Iris pigment epithelial cell (primary cell): ENCODE measurements at places on chromosomes 2 and 18.

- DNase-seq = no peak
Observed at GRCh38 chr2:64853894-64854293, 135.3 kb upstream of the SLC1A4 start.

DNA sequence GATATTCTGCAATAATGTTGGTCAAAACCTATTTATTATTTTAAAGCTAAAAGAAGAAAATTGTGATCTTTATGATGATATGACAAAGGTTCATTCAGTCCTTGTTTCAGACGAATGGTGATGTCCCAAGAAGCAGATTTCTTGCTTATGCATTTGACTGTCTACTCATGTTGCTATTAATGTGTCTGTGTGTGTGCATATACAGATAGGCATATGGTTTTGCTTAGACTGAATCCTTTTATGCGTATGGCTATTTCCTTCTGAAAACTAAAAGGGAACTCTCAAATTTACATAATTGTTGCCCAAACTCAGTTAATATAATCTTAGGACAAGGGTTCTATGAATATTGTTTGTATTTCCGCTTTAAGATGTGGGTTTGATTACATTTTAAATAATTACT, 632.3 kb upstream of the SETBP1 start:
- no peak for DNase-seq

- DNase-seq = peak; percentile 92
Observed at GRCh38 chr2:82795446-82795845, 1663.6 kb downstream of the SUCLG1 start.

GRCh38 chr2:10493634-10494281, 45.6 kb upstream of the ODC1 start:
- DNase-seq = peak; percentile 80

DNA sequence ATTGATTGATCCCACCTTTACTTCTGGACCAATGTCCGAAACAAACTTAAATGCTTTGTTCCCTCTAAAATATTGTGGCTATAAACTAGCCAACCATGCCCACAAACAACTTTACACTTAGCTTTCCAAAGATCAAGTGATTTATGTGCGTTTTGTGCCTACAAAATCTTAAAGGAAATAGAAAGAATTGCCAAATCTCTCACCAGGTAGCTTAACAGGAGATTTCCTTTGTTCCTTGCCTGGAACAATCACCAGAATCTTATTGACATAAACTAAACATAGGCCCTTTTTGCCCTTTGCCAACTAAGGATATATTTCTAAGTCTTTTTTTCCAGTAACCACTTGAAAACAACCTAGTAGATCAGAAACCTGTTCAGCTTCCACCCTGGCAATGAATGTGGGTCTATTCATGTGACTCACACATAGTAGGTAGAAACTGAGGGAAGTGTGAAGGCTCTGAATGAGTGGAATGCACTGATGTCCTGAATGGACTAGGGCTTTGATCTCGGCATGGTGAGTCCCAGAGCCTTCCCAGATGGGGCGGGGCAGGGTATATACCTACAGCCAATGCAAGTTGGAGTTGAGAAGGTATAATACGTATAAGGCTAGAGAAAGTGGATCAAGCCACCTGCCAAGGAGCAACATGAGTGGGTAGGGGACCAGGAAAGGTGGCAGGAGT, 94.6 kb upstream of the PPP1CB start:
- no peak for DNase-seq

DNA sequence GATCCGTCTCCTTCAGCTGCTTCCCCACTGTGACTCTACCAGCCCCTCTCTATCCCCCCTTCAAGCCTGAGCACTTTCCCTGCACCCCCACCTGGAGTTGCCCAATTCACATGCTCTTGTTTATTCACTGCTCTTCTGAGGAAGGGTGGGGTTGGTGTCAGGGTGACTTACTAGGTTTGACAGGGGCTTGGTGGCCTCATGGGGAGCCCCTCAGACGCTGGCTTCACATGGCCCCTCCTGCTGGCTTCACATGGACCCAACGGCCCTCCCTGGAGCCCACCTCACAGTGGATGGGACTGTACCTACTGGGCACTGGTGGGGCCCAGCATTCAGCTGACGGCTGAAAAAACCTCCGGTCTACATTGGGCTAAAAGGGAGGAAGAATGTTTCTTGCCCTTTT, 16.7 kb upstream of the MRPL33 start:
- DNase-seq = no peak

- no peak for DNase-seq
Observed at GRCh38 chr18:67932271-67932670, 415.8 kb upstream of the DSEL start.

DNA sequence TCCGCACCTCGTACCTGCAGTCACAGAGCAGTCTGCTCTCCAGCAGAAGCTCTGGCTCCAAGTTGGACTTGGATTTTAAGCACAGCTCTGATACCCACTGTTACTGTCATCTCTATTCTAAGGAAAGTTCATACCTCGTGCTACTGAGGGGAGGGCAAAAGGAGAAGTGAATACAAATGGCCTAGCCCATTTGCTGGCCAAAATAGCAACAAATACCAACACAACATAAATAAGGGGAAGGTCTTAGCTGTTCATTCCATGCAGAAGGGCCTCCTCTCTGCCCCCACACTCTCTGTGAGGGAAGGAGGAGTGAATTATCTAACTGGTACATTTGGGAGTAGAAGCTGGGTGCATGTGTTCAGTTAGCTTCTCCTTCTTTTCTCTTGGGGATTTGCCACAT, 739.4 kb upstream of the RAB6C start:
- no peak for DNase-seq

DNA sequence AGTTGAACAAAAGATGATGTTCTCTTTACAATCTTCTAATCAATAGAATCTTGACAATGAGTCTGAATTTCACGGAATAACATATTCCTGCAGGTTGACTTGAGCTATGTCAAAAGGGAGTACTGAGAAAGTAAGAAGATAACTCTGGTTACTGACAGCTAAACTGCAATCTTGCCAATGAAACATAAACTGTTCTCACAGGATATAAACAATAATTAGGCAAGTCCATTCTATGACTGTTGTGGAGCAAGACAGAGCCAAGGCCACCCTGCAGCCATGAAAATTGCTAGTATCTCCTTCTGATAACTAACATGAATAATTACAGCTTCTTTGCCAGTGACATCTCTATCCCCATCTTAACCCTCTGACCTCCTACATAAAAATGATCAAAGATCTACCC, 6.3 kb upstream of the RPRD1A start:
- peak; percentile 38 for DNase-seq

GRCh38 chr2:158481116-158481515, 24.4 kb downstream of the PKP4 start:
- DNase-seq = no peak

- no peak for DNase-seq
Observed at GRCh38 chr2:151918308-151918707, 90.1 kb upstream of the ARL5A start.

DNA sequence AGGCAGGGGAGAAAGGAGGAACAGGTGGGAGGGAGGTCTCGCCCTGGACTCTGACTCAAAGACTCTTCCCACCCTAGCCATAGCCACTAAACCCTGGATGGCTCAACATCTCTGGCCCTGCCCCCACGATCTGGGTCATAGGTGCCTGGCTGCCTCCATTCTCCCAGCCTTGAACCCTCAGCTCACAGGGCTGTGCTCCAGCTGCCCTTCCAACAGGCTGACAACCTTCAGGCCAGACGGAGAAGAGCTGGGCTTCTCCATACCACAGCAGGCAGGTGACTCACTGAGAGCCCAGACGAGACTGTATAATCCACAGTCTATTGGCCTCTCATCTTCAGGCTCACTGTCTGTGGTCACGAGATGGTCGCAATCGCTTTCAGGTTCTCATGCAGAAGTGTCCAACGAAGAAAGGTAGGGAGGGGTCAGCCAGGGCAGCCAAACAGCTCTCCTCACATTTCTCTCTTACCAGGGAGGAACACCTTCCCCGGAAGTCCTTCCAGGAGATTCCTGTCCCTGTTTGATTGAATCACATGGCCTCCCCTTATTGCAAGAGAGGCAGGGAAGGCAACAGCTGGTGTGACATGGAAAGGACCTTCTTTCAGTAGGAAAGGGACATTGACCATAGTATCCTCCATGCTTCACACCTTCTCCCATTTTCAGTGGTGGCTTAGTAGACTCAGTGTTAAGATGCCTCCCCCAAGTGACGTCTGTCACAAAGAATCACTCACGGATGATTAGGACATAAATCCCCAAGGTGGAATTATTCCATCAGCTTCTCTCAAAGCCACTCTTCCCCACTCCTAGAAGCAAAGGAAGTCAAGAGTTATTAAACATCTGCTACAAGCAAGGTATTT, 100.1 kb downstream of the MRO start:
- no peak for DNase-seq

DNA sequence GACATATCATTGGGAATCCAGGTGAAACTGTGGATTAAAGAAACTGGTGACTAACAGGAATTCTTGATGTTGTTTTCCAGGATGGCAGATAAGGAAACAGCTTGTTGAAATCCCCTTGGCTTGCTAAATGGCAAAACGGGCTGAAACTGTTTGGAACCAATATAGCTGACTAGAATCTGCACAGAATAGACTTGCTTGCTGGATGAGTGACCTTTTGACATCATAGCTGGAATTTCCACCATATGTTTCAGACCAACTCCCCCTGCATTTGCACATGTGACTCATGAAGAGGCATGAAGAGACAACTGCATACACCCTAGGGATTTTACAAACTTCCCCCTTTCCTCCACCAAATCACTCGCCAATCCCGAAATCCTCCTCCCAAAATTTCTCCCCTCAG, 87.7 kb upstream of the LYPD1 start:
- no peak for DNase-seq

- no peak for DNase-seq
Observed at GRCh38 chr2:233033672-233034071, 1.2 kb downstream of the NEU2 start.

DNA sequence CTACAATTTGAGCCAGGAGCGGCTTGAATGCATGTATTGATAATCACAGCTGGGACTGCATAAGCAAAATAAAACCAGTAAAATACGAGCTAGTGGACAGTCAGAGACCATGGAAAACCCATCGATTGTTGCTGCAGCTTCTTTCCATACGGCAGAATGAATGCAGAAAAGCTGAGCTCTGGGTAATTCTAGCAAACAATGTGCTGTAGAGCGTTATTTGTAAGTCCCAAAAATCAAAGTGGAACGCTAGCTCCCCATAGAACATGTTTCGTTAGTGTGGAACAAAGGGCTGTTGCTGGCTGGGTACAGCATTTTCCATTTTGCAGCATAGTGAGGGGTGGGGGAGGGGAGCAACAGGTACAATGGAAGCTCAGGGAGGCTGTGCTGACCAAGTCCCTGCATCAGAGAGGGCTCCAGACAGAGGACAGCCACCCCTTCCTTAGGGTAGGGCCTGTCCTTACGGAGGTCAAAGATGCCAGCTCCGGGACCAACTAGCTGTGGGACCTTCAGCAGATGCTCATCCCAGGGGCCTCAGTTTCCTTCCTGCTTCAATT, 74.1 kb downstream of the BOD1L2 start:
- DNase-seq = no peak

DNA sequence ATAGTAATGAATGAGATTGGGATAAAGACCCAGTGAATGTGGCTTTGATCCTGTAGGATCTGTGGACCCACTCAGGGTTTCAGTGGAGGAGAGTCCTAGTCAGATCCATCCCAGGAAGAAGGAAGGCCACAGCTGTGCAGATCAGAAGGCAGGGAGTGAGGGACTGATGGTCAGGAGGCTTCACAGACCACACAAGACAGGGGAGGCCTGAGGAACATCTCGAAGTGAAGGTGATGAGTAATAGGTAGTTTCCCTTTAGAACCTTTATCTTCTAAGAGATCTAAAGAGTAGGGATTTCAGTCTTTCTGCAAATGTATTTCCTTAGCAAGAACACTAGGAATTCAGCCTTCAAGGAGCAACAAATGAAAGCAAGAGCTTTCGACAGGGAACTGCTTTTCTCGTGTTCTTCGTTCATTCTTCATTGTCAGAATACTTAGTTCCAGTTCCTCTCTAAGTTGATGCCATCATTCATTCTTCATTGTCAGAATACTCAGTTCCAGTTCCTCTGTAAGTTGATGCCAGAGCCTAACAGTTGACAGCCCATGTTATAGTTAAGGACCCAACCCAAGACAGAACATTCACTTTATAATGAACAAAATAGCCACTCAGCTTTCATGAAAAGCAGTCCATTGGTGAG, 150.2 kb upstream of the EPAS1 start:
- peak; percentile 30 for DNase-seq

DNA sequence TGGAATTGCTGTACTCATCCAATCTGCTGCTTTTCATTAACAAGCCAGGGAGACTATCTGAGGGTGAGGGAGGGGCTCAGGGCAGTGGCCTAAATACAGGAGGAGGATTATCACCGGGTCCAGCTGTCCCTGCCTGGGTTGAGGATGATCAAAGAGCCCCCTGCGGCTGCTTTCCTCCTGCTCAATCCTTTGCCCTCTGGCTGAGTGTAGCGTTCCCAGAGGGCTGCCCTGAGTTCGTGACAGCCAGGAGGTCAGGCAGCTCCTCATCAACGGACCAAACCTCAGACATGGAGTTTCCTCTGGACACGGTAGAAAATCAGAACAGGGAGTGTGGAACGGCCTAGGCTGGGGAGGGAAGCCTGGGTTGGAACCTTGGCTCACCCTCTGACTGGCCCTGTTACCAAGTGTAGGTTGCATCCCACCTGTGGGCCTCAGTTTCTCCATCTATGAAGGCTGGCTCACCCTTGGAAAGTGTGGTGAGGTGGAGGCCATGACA, 23.5 kb downstream of the CIB4 start:
- DNase-seq = no peak

GRCh38 chr2:77458216-77458615, 64.0 kb downstream of the LRRTM4 start:
- no peak for DNase-seq

- peak; percentile 59 for DNase-seq
Observed at GRCh38 chr2:9423922-9424272, 443 bp downstream of the CPSF3 start.

- DNase-seq = no peak
Observed at GRCh38 chr2:230360028-230360427, 33.0 kb downstream of the SP140L start.

- DNase-seq = no peak
Observed at GRCh38 chr2:116586328-116586689, 1228.2 kb upstream of the DDX18 start.

DNA sequence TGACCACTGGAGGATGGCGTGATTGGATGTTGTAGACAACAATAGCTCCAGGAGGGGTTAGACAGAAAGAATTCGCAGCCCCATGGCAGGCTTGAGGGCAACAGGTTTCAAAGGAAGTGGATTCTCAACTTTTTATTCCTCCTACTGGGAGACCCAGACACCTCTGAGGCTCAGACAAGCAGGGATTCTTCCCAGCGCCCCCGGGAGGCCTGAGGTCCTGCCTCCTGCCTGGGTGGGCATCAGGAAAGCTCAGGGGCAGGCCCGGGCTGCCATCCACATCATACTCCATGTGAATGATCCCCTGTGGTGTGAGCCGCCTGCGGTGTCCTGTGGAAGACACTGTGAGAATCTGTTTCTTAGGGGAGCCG, 203.5 kb downstream of the CYP26B1 start:
- DNase-seq = no peak

- no peak for DNase-seq
Observed at GRCh38 chr2:239930871-239931771, 94.0 kb downstream of the NDUFA10 start.
